Stimulated activated naive CD8-positive, alpha-beta T cell treated with anti-CD3 and anti-CD28 coated beads, Interleukin-15, amount 100 ng/mL, for 72 hours (primary cell): ENCODE measurements at places on chromosomes 12 and 14.

DNA sequence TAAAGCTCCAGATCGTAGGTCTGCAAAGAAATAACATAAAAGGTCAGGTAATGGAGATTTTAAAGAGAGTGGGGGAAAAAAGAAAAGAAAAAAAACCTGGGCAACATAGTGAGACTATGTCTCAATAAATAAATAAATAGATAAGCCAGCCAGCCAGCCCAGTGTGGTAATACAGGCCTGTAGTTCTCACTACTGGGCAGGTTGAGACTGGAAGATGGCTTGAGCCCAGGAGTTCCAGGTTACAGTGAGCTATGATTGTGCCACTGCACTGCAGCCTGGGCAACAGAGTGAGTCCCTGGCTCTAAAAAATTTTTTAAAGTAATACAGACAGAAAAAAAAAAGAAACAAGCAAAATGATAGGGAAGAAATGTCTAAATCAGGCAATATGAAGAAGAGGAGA is 43.2 kb upstream of the BBS10 start:
- DNase-seq, result no peak

- no peak for DNase-seq
Measured at GRCh38 chr14:64289571-64289970, 4.6 kb downstream of the ESR2 start.

DNA sequence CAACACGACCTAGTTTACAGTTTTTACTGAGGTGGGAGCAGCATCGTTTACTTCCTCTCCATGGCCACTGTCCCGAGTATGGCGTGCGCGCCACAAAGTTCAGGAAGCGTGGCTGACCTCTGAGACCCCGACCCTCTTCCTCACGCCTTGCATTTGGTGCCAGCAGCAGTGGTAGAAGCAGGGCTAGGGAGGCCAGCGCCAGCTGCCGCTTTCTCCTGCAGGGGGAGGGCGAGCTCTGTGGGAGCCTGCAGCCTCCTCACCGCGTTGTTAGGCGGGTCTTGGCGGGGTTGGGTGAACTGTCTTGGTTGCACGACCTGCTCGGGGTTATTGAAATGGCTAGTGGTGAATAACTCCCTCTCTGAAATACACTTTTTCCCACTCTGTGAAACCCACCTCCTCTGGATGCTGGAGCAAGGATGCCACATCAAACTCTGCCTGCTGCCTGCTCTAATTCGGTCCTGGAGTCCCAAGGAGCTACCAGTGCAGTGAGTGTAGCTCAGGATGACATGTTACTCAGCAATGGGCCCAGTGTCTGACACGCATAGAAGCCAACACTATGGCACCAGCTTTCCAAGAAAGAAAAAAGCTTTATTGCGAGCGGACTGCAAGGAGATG is 22.3 kb upstream of the TDRD9 start:
- peak; percentile 31 for DNase-seq

- DNase-seq, result no peak
Measured at GRCh38 chr14:94379291-94380224, 8.8 kb downstream of the SERPINA1 start.

- DNase-seq, result no peak
Measured at GRCh38 chr12:80053051-80053790, 46.1 kb upstream of the OTOGL start.

DNA sequence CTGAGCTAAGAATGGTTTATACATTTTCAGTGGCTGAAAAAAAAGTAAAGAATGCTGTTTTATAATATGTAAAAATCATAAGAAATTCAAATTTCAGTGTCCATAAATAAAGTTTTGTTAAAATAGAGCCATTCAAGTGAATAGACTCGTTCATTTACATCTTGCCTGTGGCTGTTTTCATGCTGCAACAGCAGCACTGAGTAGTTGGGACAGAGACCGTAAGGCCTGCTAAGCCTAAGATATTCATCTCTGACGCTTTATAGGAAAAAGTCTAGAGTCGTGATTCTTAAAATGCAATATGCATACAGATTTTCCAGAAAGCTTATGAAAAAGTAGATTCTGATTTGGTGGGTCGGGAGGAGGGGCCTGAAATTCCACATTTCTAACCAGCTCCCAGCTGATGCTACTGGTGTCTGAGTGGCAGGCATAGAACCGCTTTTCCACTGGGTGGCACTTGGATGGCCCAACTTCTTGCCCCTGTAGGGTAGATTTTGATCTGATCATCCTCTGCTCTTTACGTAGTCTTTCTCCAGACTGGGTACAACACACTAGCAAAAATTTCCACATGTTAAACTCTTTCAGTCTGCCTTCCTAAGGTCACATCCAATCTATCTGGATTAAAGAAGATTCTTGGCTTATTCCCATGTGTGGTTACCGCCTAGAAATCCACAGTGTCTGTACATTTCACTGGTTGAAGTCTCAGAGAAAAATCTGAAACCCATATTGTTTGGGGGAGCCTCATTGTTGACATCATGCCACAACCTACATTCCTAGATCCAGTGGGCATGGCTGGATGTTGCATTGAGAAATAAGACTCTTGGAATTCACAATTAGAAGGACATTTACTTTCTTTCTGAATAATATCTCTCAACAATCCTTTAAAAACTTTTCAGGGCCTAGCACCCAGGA is 151.2 kb downstream of the C12orf75 start:
- no peak for DNase-seq

- DNase-seq, result no peak
Measured at GRCh38 chr12:132379996-132380395, 50.6 kb upstream of the GALNT9 start.

DNA sequence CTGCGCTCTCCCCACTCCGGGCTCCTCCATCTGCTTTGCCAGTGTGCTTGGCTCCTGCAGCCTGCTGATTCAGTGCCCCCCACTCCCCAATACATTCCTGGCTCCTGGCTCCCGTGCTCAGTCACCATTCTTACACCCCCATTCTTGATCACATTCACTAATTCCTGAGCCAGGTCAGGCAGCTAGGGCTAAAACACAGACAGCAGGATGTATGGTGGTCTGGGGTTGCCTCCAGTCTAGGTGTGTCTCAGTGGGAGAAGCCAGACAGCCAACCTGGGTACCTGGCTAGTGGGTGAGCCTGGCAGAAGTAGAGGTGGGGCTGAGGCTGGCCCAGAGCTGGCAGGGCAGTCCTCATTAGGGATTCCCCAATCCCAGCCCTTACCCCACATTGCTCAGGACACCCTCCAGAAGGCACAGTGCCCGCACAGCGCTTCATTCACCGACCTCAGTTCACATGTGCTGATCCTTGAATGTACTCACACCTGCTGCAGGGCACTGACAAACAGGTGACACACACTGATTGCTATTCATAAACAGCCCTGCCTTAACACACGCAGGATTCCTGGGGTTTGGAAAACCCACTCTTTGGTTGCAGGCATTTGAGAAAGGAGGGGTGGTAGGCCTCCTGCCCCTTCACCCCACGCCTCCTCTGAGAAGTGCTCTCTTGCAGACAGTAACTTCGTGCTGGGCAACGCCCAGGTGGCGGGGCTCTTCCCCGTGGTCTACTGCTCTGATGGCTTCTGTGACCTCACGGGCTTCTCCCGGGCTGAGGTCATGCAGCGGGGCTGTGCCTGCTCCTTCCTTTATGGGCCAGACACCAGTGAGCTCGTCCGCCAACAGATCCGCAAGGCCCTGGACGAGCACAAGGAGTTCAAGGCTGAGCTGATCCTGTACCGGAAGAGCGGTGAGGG is 1.7 kb downstream of the KCNH3 start:
- DNase-seq, result no peak

DNA sequence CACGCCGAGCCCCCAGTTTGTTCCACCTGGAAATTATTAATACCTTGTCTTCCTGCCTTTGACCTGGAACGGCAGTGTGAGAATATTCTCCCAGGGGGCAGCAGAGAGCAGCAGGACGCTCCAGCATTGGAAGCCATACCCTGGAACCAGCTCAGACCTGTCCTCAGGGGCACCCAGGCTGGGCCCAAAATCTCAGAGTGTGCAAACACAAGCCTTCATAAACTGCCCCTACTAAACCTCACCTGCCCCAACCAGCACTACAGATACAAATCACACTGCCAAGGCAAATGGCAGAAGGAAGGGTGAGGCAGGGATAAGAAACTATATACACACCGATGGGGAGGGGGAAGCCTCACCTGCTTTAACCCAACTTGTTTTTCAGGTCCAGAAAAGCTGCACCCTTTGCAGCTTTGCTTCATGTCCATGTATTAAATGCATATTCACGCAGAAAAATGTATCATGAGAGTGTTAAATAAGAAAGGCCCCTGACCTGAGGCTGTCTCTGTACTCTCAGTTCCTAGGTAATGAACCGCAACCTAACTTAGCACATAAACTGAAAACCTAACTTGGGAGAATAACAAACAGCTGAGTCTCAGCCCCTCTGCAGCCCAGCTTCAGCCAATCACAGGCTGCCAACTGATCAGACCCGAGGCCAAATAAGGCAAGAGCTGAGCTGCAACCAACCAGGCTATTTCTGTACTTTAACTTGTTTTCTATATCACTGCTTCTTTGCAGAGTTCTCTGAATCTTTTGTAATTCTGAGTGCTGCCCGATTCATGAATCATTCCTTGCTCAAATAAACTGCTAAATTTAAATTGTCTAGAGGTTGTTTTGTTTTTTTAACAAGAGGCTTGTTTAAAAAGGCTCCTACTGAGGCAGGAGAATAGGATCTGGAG is 130.1 kb downstream of the SPTSSA start:
- DNase-seq, result peak; percentile 61
